Stimulated activated CD8-positive, alpha-beta memory T cell treated with anti-CD3 and anti-CD28 coated beads, Interleukin-7, amount 100 ng/mL, for 1 hour (primary cell): ENCODE measurements at places on chromosomes 3 and 15.

DNA sequence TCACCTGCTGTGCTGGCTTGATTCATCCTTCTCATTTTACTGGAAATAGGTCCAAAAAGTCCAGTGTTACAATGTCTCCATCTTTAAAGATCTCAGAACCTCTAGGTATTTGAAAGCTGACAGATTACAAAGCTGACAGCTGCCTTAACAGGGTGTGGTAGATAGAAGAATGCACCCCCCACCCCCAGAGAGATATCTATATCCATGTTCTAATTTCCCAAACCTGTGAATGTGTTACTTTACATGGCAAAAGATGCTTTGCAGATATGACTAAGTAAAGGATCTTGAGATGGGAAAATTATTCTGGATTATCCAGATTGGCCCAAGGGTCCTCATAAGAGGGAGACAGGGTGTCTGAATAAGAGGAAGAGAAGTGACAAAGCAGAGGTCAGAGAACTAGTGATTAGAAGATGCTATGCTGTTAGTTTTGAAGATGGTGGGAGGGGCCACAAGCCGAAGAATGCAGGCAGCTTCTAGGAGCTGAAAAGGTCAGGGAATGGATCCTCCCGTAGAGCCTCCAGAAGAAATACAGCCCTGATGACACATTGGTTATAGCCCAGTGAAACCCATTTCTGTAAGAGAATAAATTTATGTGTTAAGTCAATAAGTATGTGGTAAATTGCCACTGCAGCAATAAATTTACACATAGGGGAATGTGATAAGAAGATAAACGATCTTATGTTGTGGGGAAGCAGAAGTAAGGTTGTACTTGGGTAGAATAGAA lies 21.5 kb upstream of the FSTL1 start:
- no peak for DNase-seq

GRCh38 chr3:38967693-38967989 lies 84.1 kb downstream of the SCN11A start:
- DNase-seq: no peak

- no peak for DNase-seq
Measured at GRCh38 chr15:63332367-63333124, 49.1 kb downstream of the CA12 start.

- no peak for DNase-seq
Measured at GRCh38 chr3:179158336-179159039, 10.3 kb downstream of the PIK3CA start.

DNA sequence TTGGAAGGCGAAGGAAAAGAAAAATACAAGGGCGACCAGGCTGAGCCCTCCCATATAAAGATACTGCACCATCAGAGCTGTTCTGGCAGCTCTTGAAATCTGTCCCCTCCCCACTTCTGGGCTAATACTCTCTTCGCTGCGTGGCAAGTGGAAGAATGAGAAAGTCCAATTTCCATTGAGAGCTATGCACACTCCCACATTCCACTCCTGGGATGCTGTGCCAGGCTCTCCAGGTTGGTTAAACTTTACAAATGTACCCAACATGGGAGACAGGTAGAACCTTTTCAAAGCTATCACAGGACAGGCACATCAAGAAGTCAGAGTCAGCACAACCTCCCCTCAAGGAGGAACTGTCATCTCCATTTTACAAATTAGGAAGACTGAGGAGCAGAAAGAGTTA lies 465.0 kb downstream of the SHQ1 start:
- DNase-seq: no peak

DNA sequence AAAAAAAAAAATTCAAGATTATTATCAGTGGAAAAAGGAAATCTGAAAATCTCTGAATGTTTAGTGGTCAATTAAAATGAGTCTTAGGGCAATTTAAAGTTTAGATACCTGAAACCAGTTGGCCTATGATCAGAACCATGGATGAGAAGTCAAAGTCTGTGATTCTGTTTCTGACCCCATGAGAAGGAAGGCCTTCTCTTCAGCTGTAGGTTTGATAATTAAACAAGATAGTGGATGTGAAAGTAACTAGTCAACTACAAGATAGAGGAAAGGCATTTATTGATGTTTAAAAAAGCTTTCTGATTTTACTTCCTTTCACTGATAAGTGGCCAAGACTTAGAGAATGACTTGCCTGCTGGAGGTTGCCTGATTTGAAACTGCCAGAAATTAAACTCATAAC lies 8.7 kb downstream of the PLS1 start:
- no peak for DNase-seq

- DNase-seq: no peak
Measured at GRCh38 chr3:100910986-100911385, 82.2 kb downstream of the ABI3BP start.

DNA sequence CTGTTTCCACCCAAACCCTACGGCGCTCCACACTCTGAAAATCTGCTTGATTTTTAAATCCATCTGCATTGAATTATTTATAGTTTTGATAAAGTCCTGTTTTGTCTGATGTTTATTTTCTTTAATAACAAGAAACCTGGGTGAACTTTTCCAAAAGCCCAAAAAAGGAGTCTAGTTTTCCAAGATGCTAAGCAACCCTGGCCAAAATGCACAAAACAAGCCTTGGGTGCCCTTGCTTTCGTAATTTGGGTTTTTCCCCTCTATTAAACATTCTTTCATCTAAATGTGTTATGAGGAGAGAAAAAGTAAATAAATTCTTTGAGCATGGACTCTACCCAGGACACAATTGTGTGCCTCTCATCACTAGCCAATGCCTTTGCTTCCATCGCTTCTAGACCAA lies 468.9 kb downstream of the MCTP2 start:
- DNase-seq: no peak

DNA sequence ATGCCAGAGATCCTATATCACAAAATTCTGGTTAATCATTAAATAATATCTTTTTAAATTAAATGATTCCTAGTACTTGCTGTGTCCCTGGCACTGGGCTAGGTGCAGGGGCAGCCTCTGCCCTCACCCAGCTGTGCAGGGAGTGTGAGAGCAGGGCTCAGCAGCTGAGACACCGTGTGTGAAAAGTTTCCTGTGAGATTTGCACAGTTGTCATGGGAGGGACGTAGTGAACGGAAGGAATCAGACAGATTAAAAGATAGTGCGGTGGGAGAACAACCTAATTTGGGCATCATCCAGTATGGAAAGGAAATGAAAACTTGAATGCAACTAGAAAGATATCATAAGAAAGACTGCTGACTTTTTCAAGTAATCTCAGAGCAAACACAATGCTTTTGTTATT lies 204.1 kb downstream of the SSR3 start:
- DNase-seq: no peak

DNA sequence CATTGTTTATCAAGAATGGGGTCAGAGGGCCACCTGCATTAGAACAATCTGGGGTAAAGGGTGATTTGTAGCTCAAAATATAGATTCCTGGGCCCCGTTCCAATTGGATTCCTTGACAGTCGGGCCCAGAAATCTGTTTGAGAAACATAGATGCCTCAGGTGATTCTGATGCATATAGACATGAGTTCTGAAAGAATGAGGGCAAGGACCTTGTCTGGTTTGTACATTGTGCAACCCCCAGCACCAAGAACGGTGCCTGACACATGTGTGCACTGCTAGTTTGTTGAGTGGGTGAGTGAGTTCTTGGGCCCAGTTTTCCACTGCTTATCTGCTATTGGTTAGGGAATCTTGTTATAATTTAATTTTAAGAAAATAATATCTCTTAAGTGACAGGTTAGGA lies 16.6 kb downstream of the CRYBG3 start:
- no peak for DNase-seq

GRCh38 chr15:81869161-81869954 lies 176.5 kb downstream of the MEX3B start:
- no peak for DNase-seq

- no peak for DNase-seq
Measured at GRCh38 chr3:137766876-137767537, 2.9 kb downstream of the SOX14 start.

DNA sequence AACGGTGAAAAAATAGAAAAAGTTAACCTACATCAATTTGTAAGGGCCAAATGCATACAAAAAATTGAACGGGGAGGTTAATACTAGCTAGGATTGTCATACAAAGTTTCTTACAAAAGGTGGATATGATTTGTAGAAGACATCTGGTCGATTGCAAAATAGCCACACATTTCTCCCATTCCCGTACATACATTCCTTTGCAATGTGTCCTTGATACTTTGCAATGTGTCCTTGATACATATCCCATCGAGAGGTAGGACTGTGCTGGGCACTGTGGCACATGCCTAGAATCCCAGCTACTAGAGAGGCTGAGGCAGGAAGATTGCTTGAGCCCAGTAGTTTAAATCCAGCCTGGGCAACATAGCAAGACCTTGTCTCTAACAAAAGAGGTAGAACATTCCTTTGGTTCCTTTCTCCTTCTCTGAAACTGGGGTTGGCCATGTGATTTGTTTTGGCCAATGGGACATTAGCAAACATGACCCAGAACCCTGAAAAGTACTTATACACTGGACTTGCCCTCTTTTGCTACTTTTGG lies 9.5 kb downstream of the TTBK2 start:
- DNase-seq: no peak

DNA sequence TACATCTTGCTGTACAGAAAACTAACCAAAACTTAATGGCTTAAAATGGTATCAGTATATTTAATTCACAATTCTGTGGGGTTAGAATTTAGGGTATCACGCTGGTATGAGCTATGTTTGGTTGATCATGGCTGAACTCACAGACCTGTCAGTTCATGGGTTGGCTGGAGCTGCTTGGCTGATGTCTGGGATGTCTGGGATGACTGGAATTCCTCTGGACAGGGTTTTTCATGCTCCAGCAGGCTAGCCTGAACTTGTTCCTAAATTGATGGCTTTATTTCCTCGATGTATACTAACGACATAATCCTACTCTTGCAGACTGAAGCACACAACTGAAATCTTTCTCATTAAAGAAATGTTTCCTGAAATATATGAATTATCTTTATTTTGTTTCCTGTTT lies 338.9 kb upstream of the GBE1 start:
- DNase-seq: no peak

DNA sequence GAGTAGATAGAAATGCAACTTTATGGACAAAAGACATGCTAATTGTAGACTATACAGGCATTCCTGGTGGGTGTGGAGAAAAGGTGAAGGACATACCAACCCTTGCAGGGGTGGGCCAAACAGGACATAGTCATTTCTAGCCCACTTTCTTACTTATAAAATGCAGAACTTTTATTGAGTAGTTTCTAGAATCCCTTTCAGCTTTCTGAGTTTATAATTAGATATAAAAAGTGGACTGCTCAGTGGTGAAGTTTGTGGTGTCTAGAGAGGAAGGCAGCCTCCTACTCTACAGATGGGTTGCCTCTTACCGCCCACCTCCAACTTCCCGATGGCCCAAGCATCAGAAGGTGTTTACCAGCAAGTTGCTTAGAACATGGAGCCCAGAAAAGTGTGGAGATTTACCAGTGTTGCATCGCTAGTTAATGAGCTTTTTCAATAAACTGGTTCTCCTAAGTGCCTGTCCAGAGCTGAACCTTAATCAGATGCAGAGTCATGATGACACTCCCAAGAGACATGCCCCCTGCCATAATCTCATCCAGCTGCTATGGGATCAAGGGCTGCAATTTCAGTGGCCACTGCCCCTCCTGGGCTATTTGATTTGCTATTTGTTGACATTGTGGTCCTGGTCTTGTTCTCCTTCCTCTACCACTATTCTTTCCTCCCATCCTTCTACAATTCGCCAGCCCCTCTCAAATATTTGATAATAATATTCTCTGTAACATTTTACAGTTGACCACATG lies 77.5 kb upstream of the STRIT1 start:
- DNase-seq: no peak

DNA sequence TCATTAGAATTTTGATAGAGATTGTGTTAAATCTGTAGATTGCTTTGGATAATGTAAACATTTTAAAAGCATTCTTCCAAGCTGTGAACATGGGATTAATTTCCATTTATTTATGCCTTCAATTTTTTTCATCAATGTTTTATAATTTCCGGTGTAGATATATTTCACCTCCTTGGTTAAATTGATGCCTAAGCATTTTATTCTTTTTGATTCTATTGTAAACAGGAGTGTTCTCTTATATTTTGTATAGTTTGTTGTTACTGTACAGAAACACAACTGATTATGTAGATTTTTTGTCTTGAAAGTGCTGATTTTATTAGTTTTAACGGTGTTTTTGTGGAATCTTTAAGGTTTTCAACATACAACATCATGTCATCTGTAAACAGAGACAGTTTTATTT lies 355.0 kb downstream of the EDEM1 start:
- DNase-seq: no peak

DNA sequence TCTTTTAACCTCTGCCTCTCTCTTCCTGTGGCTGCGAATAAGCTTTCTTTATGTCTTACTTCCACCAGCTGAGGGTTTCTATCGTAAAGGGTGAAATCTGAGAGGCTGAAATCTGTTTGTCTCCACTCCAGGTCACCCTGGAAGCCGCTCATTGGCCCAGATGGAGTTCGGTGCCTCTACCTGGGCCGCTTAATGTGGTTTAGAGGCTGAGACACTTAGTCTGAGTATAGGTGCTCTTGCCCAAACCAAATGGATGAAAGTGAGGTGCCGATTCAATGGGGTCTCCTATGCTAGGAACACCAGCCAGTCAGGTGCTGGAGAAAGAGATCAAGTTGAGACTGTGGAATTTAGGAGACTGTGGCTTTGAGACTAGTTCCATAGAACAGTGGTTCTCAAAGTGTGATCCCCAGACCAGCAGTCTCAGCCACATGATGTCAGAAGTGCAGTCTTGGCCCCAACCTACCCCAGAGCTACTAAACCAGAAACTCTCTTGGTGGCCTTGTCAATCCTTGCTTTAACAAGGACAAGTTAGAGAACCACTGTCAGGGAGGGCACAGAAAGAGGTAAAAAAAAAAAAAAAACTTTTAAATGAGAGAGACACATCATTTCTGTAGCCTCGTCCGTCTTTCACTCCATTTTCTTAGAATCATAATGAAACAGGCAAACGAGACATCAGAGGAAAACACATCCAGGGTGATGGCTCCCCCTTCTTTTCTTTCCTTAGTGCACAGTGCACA lies 54.9 kb upstream of the CCR2 start:
- no peak for DNase-seq

GRCh38 chr3:169668957-169669741 lies 5.6 kb upstream of the MECOM start:
- no peak for DNase-seq

DNA sequence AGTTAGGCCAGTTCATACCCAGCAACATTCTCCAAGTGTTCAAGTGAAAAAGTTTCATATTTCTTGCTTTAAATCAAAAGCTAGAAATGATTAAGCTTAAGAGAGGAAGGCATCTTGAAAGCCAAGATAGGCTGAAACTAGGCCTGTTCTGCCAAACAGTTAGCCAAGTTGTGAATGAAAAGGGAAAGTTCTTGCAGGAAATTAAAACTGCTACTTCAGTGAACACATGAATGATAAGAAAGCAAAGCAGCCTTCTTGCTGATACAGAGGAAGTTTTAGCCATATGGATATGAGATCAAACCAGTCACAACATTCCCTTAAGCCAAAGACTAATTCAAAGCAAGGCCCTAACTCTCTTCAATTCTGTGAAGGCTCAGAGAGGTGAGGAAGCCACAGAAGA lies 274.7 kb downstream of the TUSC7 start:
- no peak for DNase-seq

- DNase-seq: no peak
Measured at GRCh38 chr15:76024021-76024768, 12.0 kb upstream of the NRG4 start.

- DNase-seq: no peak
Measured at GRCh38 chr3:77655396-77655795, 615.5 kb downstream of the ROBO2 start.
